ENCODE measurements at places on chromosomes 11 and 22.

DNA sequence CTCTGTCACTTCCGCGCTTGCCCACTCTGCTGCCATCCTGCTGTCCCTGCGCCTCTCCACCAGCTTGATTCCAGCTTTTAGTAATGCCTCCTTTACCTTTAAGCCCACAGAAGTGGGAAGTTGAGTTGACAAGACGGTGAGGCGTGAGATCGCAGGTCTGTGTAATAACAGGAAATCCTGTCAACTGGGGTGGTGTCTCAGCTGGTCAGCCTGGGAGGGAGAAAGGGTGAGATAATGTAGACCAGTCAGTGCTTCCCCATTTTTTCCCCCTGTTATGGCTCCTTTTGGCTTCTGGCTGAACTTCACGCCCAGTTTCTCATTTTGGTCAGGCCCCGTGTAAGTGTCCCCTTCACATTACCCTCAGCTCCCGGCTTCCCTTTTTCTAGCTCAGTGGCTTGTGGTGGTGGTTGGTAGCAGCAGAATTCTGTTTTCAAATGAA lies 98.9 kb downstream of the TRAF6 start:
- no peak for DNase-seq

- DNase-seq = peak; percentile 82
These were observed 21.2 kb upstream of the BLID start for GRCh38 chr11:122137078-122137793.

DNA sequence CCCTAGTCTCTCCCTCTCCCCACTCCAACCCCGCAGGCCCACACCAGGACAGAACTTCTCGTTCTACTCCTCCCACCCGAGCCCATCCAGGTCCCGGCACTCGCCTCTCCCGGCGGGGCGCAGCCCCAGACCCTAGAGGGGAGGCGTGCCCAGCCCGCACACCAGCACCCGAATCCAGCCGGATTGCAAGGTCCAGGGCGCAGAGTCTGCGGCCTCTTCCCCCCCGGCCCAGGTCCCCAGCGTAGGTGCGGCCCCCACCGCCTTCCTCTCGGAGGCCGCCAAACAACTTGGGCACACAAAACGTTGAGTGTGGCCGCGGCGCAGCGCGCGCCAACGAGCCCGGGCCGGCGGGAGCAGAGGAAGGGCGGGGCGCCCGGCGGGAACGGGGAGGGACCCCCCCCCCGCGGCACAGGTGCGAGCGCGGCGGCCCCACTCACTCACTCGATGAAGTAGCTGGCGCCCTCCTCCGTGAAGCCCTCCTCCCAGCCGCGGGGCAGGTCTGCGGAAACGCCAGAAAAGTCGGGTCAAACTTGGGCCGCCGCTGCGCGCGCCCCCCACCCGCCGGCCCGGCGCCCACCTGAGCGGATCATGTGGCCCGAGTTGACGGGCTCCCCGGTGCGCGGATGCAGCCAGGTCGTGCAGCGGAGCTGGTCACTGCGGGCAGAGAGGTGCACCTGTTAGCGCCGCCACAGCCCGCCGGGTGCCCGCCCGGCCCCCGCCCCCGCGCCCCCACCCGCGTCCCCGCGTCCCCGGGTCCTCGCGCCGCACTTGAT lies 480 bp downstream of the PLEKHA7 start:
- no peak for DNase-seq

DNA sequence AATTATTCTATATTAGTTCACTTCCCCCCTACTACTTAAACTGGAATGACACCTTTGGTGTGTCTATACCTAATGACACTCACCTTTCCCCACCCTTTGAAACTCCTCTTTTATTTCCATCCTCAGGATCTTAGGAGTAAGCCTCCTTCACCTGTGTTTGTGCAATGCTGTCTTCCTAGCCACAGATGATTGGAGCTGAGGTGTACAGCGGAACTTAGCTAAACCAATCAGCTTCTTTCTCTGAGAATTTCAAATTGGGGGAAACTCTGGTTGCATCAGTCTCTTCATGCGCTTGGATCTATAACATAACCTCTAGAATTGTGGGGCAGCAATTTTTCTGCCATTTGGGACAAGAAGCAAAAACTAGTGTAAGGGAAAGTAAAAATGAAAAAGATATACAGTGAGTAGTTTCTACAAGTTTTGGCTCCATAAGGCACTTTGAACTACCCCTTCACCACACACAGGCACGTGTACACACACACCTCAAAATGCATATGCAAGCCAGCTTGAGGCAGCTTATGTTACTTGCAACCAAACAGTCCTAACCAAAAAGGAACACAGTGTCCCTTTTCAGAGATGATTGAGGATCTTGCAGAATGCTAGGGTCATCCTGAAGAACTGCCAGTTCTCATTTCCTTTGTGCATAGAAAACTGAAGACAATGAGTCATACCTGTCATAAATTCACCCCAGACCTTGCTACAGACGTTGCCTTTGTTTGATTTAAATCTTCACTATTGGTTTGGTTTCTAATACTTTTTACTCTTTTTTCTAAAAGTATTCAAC lies 36.0 kb upstream of the LDLRAD3 start:
- DNase-seq = no peak

DNA sequence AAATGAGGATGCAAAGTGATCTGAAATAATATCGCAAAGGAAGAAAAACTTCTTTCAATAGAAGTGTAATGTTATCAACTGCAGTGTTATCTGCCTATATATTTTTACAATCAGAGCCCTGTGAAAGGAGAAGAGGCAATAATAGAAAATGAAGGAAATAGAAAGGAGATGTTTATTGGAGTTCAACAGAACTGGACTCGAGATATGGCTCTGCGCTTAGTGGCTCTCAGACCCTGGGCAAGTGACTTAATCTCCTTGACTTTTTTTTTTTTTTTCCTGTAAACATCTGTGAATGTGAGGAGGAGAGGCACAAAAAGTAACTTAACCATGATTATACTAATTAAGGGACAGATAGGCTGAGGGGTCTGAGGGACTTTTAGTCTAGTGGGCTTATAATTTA lies 18.9 kb downstream of the CNTF start:
- DNase-seq = no peak

DNA sequence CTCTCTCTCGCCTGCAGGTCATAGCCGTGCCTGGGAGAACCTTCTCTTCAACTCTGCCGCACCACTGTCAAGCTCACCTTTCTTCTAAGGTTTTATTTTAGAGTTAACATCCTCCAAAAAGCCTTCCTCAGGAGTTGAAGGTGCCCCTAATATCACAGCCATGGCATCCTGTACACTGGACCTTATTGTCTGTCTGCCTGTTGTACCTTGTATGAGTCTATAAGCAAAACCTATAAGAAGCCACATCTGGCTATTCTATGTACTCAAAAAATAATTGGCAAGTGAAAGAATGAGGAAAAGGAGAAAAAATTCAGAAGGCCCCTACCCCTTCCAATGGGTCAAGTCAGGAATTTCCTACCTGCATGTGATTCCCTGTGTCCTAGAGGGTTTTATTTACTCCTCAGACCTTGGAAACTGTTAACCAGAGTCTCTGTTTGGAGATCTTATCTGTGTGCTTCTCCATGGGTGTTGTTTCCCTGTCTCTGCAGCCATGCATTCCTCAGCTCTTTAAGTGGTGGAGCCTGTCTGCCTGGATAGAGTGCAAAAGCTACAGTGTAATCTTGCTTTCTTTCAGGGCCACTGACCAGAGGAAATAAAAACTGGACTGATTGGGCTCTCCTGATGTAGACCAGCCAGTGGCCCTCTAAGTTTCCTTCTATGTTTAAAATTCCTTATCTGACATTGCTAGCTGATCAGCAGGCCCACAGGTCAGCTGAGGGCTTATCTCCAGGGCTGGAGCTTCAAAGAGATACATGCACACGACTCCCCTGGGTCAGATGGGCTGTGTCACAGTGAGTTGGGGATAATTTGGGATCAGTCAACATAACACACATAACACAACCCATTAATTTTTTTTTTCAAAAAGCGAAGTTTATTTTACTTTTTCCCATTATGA lies 37.6 kb upstream of the TMEM135 start:
- no peak for DNase-seq

- no peak for DNase-seq
These were observed 1.3 kb downstream of the DENND5A start for GRCh38 chr11:9263840-9264315.

GRCh38 chr22:41833369-41834004 lies 582 bp downstream of the SREBF2 start:
- DNase-seq = no peak

- DNase-seq = no peak
These were observed 50.2 kb downstream of the MIAT start for GRCh38 chr22:26707581-26707980.

DNA sequence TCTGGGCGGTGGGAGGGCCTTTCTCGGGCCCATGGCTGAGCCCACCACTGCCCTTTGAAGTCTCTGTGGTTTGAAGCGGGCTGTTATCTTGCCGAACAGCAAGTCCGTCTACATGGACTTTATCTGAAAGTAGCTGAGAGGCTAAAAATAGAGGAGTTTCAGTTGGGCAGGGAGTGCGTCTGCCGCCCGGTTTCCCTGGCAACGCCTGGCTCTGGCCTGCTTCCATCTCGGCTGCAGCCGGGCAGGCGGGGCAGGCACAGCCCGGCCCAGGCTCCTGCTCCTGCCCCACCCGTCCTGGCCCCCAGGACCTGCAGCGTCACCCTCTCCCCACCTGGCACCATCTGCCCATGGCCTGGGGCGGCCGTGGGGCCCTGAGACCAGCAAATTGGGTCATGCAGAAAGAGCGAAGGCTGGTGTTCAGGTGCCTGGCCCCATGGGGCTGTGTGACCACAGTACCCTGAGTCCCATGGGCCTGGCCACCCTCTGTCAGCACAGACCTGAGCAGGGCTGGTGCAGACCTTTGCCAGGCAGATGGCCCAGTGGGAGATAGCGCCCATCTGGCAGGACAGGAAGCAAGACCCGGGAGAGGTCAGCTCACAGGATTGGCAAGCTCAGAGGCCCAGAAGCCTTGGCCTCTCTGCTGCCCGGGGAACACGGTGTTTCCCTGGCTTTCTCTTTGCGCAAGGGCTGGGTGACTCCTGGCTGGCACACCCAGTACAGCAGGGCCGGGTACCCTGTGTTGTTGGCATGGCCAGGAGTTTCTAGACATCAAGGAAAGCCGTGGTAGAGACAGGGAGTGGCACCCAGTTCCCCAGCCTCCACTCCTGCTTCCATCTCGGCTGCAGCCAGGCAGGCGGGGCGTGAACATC lies 79.1 kb upstream of the KCNQ1OT1 start:
- no peak for DNase-seq

DNA sequence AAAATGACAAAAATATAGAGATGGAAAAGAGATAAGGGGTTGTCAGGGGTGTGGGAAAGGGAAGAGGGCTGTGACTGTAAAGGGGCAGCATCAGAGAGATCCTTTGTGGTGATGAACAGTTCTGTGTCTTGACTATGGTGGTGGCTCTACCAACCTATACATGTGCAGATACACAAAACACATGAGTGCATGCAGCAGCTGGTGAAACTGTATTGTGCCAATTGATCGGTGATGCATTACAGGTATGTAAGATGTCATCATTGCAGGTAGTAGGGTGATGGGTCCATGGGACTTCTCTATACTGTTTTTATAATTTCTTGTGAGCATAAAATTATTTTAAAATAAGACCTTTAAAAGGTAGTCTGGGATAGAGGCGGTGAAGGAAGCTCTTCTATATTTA lies 24.1 kb upstream of the ZDHHC13 start:
- no peak for DNase-seq
